Esophagus squamous epithelium (tissue), 5 donors: ENCODE measurements at places on chromosomes 4 and X. TPM values are rescaled to one million over a fixed set of nuclear protein-coding genes. Genes with fewer than 3 reads are reported as not detected.
A peak's percentile ranks its signal among the peaks of the same experiment; 100 is the strongest.

NHS gene
- 2.0 TPM for total RNA-seq

DNA sequence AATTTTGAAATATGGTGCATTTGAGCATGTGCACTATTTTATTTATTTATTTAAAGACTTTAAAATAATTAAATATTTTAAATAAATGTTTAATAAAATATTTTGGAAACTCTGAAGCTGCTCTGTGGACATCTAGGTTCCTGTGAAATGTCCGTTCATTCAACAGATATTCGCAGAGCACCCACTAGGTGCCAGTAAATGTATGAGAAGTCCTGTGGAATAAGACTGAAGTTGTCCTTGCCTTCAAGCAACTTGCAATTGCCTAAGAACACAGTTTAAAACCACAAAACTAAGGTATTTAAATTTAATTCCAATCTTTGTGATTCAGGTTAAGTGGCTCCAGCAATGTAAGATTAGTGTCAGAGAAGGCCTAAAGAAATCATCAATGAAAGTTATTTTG is 306.7 kb downstream of the GBA3 start:
- H3K27me3 ChIP-seq = no peaks in the 10 kb centered on the region
- H3K4me3 ChIP-seq = no peak overlapping the region
- no peak for DNase-seq
- H3K36me3 ChIP-seq = no peaks in the 10 kb centered on the region

DNA sequence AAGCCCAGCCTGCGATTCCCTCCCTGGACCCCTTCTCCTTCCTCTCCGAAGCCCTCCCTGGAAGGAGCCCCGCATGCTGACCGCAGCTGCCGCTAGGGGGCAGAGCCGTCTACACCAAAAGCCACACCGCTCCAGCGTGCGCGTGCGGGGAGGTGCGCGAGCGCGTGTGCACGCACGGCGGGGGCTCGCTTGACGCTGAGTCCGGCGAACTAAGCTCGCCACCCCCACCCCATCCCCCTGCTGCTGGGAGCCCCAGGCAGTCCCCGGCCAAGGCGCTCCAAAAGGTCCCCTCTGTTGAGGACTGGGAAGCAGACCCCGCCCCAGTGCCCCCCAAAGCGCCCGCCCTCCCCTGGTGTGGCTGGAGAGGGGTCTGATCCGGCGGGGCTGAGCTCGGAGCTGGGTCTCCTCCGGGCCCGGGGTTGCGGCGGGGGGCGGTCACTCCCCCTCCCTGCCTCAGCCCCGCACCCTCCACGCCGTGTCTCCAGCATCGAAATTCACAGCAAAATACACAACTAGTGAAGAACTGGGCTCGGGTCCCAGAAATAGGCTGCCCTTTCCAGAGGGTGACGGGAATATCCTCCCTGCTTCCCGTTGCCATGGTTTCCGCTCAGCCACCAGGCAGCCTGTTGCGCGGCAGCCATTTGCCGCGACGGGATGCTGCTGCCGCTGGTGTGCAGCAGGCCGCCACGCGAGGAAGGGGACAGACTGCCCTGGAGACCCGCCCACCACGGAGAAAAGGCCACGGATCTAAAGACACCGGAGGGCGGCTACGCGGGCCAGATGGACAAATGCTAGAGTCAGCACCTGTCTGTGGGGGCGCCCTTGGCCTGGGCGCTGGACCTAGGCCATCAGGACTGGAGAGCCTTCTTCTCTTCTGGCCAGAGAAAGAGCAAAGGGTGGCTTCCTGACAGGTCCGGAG is 11.2 kb upstream of the CCNQ start:
- H3K27me3 ChIP-seq = no peaks in the 10 kb centered on the region
- peaks cover 4% of the 10 kb centered on the region for H3K4me1 ChIP-seq
- no peak overlapping the region for H3K27ac ChIP-seq
- H3K4me3 ChIP-seq = peak overlapping the region; percentile 40
- no peaks in the 10 kb centered on the region for H3K36me3 ChIP-seq

DNA sequence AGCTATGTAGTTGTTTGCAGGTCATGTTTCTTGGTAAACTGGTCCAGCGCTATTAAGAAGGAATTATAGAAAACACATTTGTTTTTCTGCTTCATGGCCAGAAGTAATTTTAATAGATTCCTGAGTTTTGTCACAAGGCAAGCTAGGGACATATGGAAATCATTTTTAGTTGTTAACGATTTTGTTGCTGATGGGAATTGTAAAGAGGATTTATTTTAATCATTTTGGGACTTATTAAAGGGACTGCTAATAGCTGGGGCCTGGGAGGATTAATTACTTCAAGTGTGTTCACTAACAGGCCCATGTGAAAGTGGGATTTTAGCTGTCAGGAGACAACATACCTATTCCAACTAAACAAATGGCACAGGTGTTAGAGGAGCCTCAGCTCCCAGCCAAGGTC is 492.0 kb upstream of the ARX start:
- H3K27me3 ChIP-seq = no peaks in the 10 kb centered on the region
- H3K4me3 ChIP-seq = no peak overlapping the region
- no peaks in the 10 kb centered on the region for H3K36me3 ChIP-seq
- no peaks in the 10 kb centered on the region for H3K4me1 ChIP-seq

HPRT1 gene
- 8.5 TPM for total RNA-seq

DNA sequence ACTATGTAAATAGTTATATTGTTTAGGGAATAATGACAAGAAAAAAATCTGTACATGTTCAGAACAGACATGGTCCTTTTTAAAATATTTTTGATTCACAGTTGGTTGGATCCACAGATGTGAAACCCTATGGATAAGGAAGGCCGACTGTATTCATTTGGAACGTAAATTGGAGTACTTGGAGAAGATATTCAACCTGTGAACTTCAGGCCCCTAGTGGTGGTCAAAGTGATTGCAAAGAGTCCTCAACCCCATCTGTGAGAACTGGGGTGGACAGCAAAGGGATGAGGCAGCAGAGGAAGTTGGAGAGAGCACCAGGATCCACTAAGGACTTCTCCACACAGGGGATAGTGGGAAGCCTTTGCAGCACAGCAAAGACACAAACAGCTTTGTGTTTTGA is 6.2 kb upstream of the CXCL13 start:
- H3K36me3 ChIP-seq = no peaks in the 10 kb centered on the region
- H3K4me3 ChIP-seq = no peak overlapping the region
- H3K4me1 ChIP-seq = peaks cover 9% of the 10 kb centered on the region
- no peak for DNase-seq

CTAG1B gene
- total RNA-seq = not detected

AWAT2 gene
- not detected for total RNA-seq

DNA sequence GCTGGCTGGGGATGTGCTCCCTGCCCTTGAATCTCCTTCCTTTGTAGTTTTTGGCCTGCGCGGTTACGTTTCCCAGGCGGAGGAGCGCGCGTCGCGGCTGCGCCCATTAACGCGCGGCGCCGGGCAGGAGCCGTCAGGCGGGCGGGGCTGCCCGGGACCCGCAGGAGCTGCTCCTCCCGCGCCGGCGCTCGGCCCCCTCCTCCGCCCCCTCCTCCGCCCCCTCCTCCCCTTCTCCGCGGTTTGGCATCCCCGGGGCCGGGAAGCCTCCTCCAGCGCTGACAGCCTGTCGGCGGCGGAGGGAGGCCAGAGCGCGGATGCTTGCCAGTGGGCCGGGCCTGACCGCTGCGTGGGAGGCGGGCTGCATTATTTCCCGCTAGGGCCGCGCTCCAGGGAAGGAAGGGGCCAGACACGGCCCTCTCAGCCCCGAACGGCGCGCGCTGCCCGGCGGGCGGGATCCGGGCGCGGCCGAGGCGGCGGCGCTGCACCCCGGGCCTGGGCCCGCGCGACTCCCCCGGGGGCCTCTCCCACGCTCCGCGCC is at the start of gene DCLK2:
TSS of gene DCLK2 (plus strand) at position 405 of the 538 bp plus-strand sequence. CDS start 583 bp downstream, outside the sequence.
- no peaks in the 10 kb centered on the region for H3K36me3 ChIP-seq
- peak within 1 kb of the TSS; percentile 92 for H3K27ac ChIP-seq
- no peak for DNase-seq
- H3K4me1 ChIP-seq = no peaks in the 10 kb centered on the region
- no peaks in the 10 kb centered on the region for H3K27me3 ChIP-seq

DNA sequence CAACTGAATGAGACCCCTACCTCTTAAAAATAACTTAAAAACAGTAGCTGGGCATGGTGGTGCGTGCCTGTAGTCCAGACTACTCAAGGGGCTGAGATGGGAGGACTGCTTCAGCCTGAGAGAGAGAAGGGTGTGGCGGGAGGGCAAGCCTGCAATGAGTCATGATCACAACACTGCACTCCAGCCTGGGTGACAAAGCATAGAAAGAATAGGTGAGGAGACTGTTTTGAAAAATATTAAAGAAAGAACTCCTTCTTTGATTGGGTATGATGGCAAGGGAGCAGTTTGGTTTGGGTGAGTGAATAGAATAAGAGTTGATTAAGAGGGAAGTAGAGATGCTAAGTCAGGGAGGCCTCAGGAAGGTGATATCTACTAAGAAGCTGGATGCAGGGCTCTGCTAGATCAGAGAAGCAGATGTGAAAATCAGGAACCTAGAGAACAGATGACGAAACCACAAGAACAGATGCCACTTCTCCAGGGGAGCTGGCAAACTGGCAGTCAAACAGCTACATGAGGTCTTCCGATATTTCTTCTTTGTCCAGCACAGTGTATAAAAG is 318.6 kb downstream of the OPHN1 start:
- no peak for DNase-seq
- H3K4me3 ChIP-seq = no peak overlapping the region
- H3K27ac ChIP-seq = no peak overlapping the region
- no peaks in the 10 kb centered on the region for H3K27me3 ChIP-seq

PABPC5 gene
- not detected for total RNA-seq

DNA sequence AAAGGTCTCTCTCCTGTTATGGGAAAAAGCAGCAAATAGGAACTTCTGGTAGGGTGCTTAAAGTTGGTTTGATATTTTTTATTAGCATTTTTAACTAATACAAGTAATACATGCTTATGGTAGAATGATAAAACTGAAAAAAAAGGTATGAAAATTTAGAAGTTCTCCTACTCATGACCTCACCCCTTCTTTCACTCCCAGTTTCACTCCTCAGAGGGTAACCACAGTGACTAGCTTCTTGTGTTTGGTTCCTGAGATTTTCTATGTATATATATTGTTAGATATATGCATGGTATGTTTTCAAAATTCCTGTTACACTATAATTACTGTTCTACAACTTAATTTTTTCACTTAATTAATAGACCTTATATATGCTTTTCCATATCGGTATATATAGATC is 66.5 kb downstream of the AR start:
- H3K4me3 ChIP-seq = no peak overlapping the region
- no peaks in the 10 kb centered on the region for H3K4me1 ChIP-seq
- no peaks in the 10 kb centered on the region for H3K36me3 ChIP-seq

DNA sequence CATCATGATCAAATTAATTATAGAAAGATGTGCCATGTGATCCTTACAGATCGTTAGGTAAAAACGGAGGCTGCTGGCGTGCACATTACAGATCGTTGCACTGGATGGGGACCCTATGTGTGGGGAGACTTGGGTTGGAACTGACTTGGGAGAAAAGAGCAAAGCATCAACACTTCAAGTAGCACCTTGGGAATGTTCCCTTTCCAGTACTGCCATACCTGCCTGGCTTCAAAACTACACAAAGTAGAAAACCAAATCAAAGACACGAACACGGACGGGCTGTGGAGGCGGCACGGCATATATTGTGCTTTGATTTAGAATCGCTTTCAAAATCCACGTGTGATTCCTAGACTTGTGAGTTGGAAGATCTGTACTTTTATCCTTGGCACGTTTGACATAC is 898 bp downstream of the CMC4 start:
- DNase-seq = no peak
- peak overlapping the region; percentile 72 for H3K4me3 ChIP-seq
- H3K4me1 ChIP-seq = peaks cover 8% of the 10 kb centered on the region

NAT8L gene
- total RNA-seq = not detected

GRCh38 chr4:184681916-184682315 is 32.4 kb downstream of the PRIMPOL start:
- no peak overlapping the region for H3K27ac ChIP-seq
- DNase-seq = no peak
- no peaks in the 10 kb centered on the region for H3K36me3 ChIP-seq
- H3K27me3 ChIP-seq = no peaks in the 10 kb centered on the region
- no peaks in the 10 kb centered on the region for H3K4me1 ChIP-seq

GRCh38 chr4:139501117-139501516 is 47.2 kb downstream of the RAB33B start:
- H3K4me1 ChIP-seq = no peaks in the 10 kb centered on the region
- no peaks in the 10 kb centered on the region for H3K36me3 ChIP-seq
- H3K27ac ChIP-seq = no peak overlapping the region
- no peaks in the 10 kb centered on the region for H3K27me3 ChIP-seq
- no peak for DNase-seq

DNA sequence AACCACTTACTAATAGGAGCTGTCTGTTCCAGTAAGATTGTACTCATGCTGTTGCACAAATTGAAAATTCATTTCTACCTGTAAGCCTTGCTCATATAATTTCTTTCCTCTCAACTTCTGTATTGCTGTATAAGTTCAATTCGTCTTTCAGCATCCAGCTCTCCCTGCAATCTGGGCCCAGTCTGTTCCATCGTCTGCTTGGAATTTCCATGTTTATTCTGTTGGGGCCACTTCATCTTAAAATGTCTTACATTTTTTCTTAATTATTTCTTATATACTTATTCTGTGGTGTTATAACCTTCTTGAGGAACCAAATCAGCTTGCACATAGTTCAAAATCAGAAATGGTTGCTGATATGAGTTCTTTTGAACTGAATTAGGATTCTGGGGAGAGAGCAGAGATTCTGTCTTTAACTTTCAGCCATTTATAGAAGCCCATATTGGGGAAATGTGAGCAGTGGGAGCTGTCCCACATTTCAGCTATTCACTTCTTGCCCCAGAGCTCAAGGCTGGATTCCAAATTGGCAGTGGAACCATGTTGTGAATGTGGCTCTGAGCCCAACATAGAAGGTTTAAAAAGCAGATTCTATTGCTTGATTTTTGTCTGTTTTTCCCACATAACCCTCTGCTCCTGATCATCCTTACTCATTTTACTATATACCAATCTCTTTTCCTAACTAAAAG is 291.9 kb downstream of the BMPR1B start:
- H3K4me3 ChIP-seq = no peak overlapping the region
- DNase-seq = no peak
- no peaks in the 10 kb centered on the region for H3K4me1 ChIP-seq

GRCh38 chr4:3082925-3083515 is 8.5 kb downstream of the HTT start:
- H3K4me1 ChIP-seq = peaks cover 5% of the 10 kb centered on the region
- no peak overlapping the region for H3K4me3 ChIP-seq
- no peaks in the 10 kb centered on the region for H3K27me3 ChIP-seq
- no peaks in the 10 kb centered on the region for H3K36me3 ChIP-seq
- DNase-seq = no peak

- no peaks in the 10 kb centered on the region for H3K27me3 ChIP-seq
- H3K4me1 ChIP-seq = no peaks in the 10 kb centered on the region
- DNase-seq = no peak
- H3K36me3 ChIP-seq = no peaks in the 10 kb centered on the region
- no peak overlapping the region for H3K27ac ChIP-seq
These were observed 59.5 kb downstream of the CD38 start for GRCh38 chr4:15837591-15837990.

- no peaks in the 10 kb centered on the region for H3K4me1 ChIP-seq
- no peak for DNase-seq
- H3K36me3 ChIP-seq = no peaks in the 10 kb centered on the region
- H3K27ac ChIP-seq = no peak overlapping the region
- no peaks in the 10 kb centered on the region for H3K27me3 ChIP-seq
These were observed 242.7 kb upstream of the NWD2 start for GRCh38 chr4:37001688-37002436.
